ENCODE measurements at places on chromosomes 6 and 20.
A peak's percentile ranks its signal among the peaks of the same experiment; 100 is the strongest.

DNA sequence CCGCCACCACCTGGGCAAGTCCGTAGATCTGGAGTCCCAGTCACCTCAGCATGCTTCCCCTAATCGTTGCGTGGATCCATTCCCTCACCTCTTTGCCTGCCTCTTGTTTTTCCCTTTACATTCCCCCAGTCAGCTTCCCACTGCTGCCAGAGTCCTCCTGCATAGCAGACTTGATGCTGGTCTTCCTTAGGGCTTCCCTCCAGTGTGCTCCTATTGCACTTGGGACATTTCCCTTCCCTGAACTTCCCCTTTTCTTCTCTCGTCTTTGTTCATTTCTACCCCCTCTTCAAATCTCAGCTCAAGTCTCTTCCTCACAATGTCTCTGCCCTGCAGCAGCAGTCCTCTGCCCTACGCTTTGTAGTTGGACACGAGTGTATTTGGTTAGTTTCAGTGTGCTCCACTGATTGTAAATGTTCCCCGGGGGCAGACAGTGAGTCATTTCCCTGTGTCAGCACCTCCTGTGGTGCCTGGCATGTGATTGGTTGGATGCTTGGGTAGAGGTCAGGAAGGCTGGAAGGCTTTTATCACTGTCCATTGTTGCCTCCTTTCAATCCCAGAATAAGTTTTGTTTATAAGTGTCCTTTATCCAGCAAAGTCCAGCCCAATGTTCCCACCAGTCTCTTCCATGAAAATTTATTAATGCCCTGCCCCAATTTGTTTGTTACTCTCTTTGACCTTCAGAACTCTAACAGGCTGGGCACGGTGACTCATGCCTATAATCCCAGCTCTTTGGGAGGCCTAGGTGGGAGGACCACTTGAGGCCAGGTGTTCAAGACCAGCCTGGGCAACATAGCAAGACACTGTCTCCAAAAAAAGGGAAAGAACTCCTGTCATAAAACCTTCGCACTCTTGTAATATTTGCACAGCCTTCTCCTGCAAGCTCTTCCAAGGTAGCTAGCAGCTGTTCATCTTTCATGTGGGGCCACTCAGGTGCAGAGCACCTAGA, 38.3 kb downstream of the FAM120B start:
- DNase-seq = peak; percentile 44

- DNase-seq = no peak
Measured at GRCh38 chr6:8157839-8158238, 55.5 kb upstream of the EEF1E1 start.

GRCh38 chr6:106060167-106060566, 26.0 kb upstream of the PRDM1 start:
- no peak for DNase-seq

- DNase-seq = no peak
Measured at GRCh38 chr6:37100745-37101144, 69.2 kb upstream of the PIM1 start.

DNA sequence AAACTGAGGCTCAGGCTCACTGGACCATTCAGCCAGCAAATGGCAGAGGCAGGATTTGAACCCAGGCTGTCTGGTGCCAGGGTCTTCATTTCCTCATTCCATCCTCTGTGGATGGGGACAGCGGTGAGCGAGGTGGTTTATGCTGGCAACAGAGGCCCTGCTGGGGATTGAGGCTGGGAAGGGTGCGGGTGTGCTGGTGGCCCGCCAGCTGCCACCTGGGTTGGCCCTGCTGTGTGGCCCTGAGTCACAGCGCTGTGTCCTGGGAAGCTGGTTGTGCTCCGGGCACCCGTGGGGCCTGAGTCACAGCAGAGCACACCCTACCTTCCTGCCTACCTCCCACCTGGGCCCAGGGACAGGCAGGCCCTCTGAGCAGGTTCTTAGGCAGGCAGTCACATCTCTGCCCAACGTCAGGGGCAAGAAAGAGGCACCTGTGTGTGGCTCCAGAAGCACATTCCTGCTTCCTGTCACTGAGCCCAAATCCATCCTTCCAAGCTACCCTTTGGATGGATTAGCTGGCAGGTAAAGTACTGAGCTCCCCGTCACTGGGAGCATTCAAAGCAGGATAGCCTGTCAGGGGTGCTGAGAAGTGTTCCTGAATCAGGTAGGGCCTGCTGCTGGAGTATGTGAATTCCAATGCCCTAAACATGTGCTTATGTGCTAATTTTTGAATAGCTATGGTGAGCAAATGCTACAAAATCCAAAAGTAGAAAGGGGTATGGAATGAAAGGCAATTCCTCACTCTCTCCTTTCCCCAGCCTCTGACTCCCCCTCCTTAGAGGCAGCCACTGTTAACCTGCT, 53.9 kb downstream of the CEBPB start:
- no peak for DNase-seq

DNA sequence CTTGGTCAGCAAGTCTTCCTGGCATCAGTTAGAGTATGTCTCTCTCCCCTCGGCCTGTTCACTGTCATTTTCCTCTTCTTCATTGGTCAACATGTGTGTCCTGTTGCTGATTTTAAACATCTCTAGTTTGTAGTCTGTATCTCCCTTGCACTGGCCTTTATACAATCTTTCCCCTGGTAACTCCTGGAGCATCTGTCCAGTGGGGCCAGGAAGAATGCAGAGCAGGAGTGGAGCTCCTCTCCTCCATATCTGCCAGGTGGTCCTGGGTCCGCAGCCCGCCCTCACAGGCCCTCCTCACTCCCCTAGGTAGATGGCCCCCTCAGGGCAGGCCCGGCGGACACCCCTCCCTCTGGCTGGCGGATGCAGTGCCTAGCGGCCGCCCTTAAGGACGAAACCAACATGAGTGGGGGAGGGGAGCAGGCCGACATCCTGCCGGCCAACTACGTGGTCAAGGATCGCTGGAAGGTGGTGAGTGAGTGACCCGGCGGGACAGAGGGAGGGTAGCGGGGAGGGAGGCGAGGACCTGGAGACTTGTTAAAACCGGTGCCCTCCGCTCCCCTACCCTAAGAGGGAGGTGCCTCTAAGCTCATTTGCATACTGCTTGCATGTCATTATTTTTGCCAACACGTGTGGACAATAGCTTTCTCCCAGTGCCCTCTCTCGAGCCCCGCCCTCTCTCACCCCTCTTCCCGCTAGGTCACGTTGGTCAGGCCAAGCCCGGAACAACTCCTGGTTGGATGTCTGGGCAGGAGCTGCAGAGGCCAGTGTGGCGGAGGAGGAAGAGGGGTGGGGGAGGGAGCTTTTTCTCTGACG, 3.2 kb downstream of the TTBK1 start:
- DNase-seq = no peak

DNA sequence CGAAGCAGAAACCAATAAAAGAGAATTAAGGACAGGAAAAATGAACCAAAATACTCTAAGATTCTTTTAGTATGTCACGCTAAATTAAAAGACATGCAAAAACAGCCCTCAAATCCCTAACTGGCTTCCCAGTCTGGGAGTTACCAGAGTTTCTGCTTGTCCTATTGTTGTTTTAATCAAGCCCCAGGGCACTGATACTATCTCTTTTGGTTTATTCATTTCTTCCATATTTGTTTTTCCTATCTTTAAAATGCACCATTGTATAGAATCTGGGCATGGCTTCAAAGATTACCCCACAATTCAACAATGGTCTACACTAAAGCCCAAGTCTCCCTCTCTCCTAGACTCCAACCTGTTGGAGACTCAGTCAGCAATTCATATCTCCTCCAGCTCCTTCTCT, 169.1 kb downstream of the MYLK4 start:
- DNase-seq = no peak

GRCh38 chr6:139376017-139376330, 1.5 kb upstream of the CITED2 start:
- DNase-seq = no peak

- no peak for DNase-seq
Measured at GRCh38 chr6:132481189-132481588, 31.7 kb downstream of the STX7 start.

DNA sequence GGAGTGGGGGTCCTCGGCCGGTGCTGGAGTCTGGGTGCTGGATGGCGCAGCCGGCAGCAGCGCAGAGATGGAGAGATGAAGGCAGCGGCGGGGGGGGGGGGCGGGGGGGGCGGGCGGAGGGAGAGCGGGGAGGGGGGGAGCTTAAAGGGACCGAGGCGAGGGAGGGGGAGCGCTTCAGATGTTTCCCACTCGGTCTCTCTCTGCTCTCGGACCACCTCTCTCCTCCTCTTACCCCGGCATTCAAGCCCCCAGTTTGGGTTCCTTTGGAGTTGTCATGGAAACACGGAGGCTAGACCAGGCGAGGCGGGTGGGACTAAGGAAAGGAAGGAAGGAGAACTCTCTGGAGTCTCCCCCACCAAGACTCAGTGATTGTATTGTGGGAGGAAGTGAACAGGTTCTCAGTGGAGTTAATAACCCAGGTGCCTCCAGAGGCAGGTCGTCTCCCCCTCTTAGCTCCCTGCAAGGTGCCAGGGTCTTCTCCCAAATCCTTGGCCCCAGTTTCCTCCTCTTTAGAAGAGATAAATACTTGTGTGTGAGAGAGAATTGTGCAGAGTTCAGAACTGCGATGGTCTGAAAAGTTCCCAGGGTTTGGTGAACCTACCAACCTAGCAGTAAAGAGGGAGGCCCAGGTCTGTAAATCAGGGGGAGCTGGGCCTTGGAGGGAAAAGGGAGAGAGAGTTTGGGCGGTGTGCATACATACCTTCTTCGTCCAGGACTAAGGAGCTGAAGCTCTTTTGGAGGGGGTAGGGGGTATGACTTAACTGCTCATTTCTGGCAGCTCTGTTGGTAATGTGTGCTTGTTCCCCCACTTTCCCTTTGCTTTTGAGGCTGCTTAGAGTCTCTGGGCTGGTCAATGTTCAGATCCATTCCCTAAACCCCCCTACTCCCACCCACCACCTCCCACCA, at the start of gene PRRT1:
TSS of gene PRRT1 (minus strand) at position 77 of the 906 bp plus-strand sequence. CDS start 112 bp downstream, outside the sequence.
- DNase-seq = no peak

DNA sequence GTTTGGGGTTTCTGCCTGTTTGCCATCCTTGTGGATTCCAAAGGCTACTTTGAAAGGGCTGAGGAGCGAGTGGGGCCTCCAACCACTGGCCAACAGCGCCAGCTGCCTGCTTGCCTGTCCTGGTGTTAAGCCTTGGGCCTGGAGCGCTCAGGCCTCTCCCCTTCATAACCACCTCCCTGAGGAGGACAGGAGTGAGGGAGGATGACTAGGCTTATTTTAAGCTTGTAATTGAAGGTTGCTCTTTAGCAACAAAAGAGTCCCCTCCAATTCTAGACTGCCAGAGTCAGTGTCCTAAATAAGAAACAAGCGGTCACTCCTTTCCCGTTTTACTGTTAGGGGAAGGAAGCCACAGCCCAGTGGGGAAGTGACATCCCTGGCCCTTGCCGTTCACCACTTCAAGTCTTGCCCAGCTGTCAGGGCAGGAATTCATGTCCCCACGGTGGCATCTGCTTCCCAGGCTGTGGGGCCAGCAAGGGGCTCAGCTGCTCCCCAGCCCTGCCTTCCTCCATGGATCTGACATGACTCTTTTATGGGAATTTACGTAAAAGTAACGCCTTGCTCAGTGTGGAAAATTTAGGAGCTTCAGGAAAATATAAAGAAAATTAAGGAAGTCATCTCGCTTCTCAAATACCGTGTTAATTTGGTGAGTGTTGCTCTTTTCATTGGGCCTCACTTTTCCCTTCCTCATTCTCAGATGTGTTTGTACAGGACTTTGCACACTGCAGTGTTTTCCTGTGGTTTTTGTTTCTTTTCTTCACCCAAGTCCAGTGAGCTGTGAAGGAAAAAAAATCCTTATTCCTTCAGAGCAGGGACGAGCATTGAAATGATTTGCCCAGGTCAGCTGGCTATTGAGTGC, 57.8 kb downstream of the SSR1 start:
- DNase-seq = no peak

- DNase-seq = no peak
Measured at GRCh38 chr6:17012421-17013225, 89.2 kb upstream of the STMND1 start.

DNA sequence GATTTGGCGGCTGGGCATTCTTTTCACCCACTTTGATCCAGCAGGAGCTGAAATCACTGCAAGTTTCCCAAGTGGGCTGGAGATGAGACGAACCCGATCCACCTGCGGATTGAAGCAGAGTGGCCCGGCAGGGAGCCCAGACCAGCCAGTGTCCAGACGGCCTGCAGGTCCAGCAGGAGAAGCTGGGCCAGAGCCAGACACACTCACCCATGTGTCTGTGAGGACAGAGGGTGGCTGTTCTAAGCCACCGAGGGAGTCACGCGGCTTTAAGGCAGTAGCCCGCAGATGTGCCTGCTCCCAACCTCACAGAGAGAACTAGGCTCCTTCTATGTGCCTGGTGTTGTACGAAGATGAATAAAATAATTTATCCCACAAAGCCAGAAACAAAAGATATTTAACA, 200.7 kb downstream of the WDR27 start:
- no peak for DNase-seq

DNA sequence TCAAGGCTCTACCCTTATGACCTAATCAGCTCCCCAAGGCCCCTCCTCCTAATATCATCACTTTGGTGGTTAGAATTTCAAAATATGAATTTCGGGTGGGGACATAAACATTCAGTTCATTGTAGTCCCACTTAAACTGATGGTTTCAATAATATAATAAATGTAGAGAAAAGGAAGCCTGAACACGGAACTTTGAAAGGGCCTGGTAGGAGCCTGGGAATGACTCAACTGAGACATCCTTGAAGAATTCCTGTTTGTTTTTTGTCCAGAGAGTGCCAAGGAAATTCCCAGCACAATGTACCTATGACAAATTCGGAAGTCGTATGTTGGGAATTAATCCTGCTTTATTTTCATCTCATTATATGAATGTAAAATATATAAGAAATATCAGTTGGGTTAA, 457.9 kb downstream of the PLCB1 start:
- DNase-seq = no peak

DNA sequence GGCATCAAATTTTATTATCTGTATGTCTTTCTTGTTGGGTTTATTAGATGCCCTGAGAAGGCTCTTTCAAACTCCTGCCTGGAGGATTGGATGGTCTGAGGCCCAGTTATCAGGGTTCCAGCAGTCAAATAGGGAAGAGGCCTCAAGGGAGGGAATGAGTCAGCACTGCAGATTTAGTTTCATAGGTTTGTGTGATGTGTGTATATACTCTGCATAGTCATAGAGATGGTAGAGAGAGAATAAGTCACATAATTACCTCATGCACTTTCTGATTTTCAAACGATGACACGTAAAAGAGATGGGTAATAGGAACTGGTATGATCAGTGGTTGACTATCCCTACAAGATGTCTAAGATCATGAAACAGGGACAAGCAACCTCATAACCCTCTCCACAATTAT, 82.1 kb downstream of the ADAT2 start:
- DNase-seq = no peak

GRCh38 chr20:54219751-54220426, 12.0 kb downstream of the PFDN4 start:
- DNase-seq = peak; percentile 13

DNA sequence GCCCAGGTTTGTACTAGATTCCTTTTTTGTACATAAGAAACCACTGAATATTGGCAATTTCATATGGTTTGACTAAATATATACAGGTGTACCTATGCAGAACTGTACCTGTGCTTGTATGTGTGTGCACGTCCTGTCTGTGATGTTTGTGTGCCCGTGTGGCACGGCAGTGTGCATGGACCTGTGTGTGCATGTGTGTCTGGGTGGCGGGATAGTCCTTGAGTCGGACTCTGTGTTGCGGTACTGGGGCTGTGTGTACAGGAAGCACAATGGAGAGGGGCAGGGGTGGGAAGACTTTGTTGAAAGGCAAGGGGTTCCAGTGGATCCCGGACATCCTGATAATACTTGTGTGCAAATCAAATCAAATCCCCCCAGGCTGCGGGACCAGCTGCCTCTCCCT, 3.4 kb upstream of the FAM83C start:
- no peak for DNase-seq

GRCh38 chr6:111600154-111600553, 5.5 kb downstream of the TRAF3IP2 start:
- no peak for DNase-seq

- DNase-seq = no peak
Measured at GRCh38 chr6:129954749-129955431, 63.5 kb upstream of the L3MBTL3 start.

All from GM04504 (cell line).